ENCODE measurements at places on chromosomes 11 and 22. TPM values are rescaled to one million over a fixed set of nuclear protein-coding genes. Genes with fewer than 3 reads are reported as not detected.
A peak's percentile ranks its signal among the peaks of the same experiment; 100 is the strongest.

- no peaks in the 10 kb centered on the region for H3K36me3 ChIP-seq
- H3K4me1 ChIP-seq: no peaks in the 10 kb centered on the region
- no peak overlapping the region for H3K27ac ChIP-seq
- H3K4me3 ChIP-seq: no peak overlapping the region
These were observed 130.6 kb upstream of the MTNR1B start for GRCh38 chr11:92838759-92839310.

GRCh38 chr22:31625661-31626426 lies 36.2 kb downstream of the PISD start:
- peaks cover 56% of the 10 kb centered on the region for H3K4me1 ChIP-seq
- no peak overlapping the region for H3K27ac ChIP-seq
- H3K36me3 ChIP-seq: peaks cover 22% of the 10 kb centered on the region
- DNase-seq: no peak

FXYD2 gene
- 2.1 TPM for total RNA-seq

TMPRSS13 gene
- total RNA-seq: 0.99 TPM

DNA sequence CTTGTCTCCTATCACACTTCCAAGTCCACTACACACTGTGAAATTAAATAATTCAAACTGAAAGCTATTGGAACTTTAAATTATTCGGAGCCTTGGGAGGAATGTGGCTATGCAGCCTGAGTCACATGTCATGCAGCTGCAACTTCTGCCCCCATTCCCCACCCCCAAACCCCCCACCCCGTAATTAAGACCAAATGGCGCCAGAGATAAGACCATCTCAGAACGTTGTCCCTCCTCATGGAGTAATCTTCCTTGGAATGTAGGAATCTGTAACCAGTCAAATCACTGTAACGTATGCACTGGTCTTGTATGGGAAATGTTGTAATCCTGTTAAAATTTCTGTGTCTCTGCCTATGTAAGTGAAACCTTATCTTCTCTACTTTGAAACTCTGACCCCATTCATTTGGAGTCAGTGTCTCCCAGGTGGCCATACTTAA lies 37.0 kb downstream of the GAB2 start:
- no peak overlapping the region for H3K4me3 ChIP-seq
- DNase-seq: no peak
- no peaks in the 10 kb centered on the region for H3K36me3 ChIP-seq
- no peaks in the 10 kb centered on the region for H3K27me3 ChIP-seq

- DNase-seq: peak; percentile 36
- peak overlapping the region; percentile 64 for H3K4me3 ChIP-seq
- H3K36me3 ChIP-seq: peaks cover 4% of the 10 kb centered on the region
- H3K27ac ChIP-seq: peak overlapping the region; percentile 20
- no peaks in the 10 kb centered on the region for H3K27me3 ChIP-seq
These were observed 714 bp downstream of the CD59 start for GRCh38 chr11:33735271-33736147.

- H3K27me3 ChIP-seq: peaks cover 4% of the 10 kb centered on the region
- no peak for DNase-seq
- no peak overlapping the region for H3K4me3 ChIP-seq
- no peak overlapping the region for H3K27ac ChIP-seq
These were observed 934.2 kb downstream of the BRD1 start for GRCh38 chr22:48893288-48894063.

GRCh38 chr22:19824926-19825339 lies 29.7 kb downstream of the GNB1L start:
- H3K4me3 ChIP-seq: no peak overlapping the region
- H3K27me3 ChIP-seq: no peaks in the 10 kb centered on the region
- no peak overlapping the region for H3K27ac ChIP-seq
- no peak for DNase-seq
- no peaks in the 10 kb centered on the region for H3K36me3 ChIP-seq

DNA sequence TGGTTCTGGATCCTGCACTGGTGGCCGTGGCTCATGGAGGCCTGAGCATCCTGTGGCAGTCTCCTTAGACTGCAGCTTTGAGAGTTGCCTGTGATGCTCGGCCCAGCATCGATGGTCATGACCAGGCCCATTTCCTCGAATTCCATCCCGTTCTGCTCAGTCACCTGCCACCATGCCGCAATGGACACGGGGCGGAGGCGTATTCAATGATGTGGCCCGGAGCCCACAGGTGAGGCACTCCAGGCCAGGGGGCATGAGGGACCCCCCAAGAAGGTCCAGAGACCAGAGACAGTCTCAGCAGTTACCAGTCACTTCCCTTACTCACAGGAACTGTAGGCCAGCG lies 53.6 kb downstream of the SHANK2 start:
- no peak for DNase-seq
- H3K27ac ChIP-seq: no peak overlapping the region
- no peaks in the 10 kb centered on the region for H3K36me3 ChIP-seq
- no peaks in the 10 kb centered on the region for H3K4me1 ChIP-seq

DNA sequence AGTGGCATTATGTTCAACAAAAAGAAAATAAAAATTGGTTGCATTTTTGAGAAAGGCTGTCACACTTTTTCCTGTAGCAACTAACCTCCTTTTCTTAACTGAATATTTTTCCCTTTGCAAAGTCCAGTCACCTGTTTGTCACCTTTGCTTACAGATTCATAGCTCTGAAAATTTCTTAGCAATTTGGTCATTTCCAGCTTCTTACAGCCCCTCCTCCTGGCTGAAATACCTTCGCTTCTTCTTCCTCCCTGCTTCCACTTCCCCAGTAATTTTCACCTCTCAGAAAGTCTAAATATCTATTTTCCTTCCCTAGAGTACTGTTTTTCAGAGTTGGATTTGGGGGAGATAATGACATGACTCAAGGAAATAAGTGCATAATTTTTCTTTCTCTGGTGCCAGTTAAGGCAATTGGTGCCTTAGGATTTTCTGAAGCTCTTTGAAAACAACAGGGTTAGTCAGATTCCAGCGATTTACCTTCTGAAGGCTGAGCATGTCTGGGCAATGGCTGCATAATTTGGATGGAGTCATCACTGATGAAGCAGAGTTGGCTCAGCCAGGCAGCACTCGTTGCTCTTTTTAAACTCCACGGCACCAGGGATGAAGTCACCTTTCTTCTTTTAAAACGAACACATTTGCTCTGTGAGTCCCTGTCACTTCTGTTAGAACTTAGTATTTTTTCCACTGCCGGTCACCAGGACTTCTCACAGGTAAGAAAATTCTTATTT lies 62.1 kb upstream of the AMOTL1 start:
- no peak for DNase-seq
- H3K36me3 ChIP-seq: no peaks in the 10 kb centered on the region
- H3K27me3 ChIP-seq: no peaks in the 10 kb centered on the region
- no peaks in the 10 kb centered on the region for H3K4me1 ChIP-seq
- no peak overlapping the region for H3K27ac ChIP-seq

- H3K27me3 ChIP-seq: peaks cover 16% of the 10 kb centered on the region
- no peaks in the 10 kb centered on the region for H3K36me3 ChIP-seq
- DNase-seq: no peak
- no peak overlapping the region for H3K27ac ChIP-seq
- H3K4me3 ChIP-seq: no peak overlapping the region
These were observed 79.8 kb upstream of the TOP3B start for GRCh38 chr22:22062306-22062793.

DAGLA gene
- total RNA-seq: 0.73 TPM

GRCh38 chr22:20551805-20552442 lies 44.5 kb downstream of the MED15 start:
- H3K27ac ChIP-seq: peak overlapping the region; percentile 89
- peak; percentile 25 for DNase-seq
- H3K4me3 ChIP-seq: peak overlapping the region; percentile 29
- H3K36me3 ChIP-seq: peaks cover 50% of the 10 kb centered on the region

CCDC73 gene
- total RNA-seq: not detected

DNA sequence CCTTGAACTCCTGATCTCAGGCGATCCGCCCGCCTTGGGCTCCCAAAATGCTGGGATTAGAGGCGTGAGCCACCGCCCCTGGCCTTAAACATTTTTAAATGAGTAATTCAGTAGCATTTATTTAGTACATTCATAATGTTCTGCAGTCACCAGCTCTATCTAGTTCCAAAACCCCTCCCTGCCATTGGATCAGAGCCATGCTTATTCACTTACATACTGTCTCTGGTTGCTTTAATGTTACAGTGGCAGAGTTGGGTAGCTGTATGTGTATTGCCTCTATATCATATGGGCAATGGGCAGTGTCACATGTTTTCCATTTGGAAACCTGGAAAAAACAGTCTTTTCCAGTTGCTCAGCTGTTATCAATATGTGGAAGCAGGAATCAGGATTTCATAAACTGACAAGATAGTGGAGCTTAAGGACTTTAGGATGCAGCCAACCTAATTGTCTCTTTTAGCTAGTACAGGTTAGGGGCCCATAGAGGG lies 10.5 kb downstream of the COA4 start:
- DNase-seq: no peak
- peaks cover 30% of the 10 kb centered on the region for H3K36me3 ChIP-seq
- H3K4me3 ChIP-seq: no peak overlapping the region
- H3K4me1 ChIP-seq: no peaks in the 10 kb centered on the region

HEPACAM gene
- not detected for total RNA-seq

DNA sequence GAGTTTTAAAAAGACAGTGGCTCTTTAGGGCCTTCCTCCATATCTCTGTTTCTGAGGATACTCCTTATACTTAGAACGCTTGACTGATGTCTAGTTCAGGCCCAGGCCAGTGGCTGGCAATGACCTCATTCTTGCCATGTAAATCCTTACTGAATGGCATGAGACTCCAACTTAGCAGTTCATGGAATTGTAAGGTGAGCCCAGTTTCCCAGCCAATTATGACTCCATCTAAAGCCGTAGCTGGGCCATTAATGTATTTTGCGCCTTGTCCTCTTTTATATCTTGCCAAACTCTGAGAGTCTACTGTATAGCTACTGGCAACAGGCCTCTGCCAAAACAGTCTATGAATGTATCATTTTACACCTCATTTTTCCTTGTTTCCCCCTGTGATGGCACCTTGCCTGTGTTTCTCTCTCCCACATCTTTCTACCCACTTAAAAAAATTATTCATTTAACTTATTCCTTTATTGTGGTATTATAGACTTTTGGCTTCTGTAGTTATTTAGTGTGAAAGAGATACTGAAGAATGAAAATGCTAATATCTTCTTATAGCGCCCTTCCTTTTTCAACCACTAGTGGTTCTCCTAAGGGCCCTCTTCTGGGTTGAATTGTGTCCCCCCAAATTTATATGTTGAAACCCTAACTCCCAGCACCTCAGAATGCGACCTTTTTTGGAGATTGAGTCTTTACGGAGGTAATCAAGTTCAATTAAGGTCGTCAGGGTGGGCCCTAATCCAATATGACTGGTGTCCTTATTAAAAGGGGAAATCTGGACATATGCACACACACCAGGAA lies 67.4 kb downstream of the ZNRF3 start:
- peaks cover 8% of the 10 kb centered on the region for H3K4me1 ChIP-seq
- no peak for DNase-seq
- H3K27ac ChIP-seq: no peak overlapping the region
- H3K36me3 ChIP-seq: no peaks in the 10 kb centered on the region

GRCh38 chr11:108220721-108221336 lies 1.6 kb downstream of the NPAT start:
- H3K4me3 ChIP-seq: peak overlapping the region; percentile 75
- peak overlapping the region; percentile 95 for H3K27ac ChIP-seq
- no peaks in the 10 kb centered on the region for H3K27me3 ChIP-seq
- peaks cover 9% of the 10 kb centered on the region for H3K36me3 ChIP-seq
- H3K4me1 ChIP-seq: peaks cover 23% of the 10 kb centered on the region

XKR3 gene
- not detected for total RNA-seq

DNA sequence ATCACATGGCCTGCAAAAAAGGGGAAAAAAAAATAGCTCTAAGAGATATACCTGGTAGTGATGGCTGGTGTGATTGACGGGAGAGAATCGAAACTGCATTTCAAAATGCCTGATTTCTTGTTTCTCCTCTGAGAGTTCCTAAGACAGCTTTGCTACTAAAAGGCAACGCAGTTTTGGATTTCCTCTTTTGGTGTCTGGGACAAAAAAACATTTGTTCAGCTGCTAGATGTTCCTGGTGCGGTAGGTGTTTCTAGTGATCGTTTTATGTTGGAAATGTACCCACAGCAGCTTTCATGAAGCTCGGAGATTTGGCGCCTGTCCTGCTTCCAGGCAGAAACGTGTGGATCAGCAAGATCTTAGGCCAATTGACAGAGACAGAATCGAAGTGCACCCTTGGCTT lies 18.1 kb downstream of the P2RX3 start:
- no peaks in the 10 kb centered on the region for H3K4me1 ChIP-seq
- no peak overlapping the region for H3K27ac ChIP-seq
- no peaks in the 10 kb centered on the region for H3K36me3 ChIP-seq

DNA sequence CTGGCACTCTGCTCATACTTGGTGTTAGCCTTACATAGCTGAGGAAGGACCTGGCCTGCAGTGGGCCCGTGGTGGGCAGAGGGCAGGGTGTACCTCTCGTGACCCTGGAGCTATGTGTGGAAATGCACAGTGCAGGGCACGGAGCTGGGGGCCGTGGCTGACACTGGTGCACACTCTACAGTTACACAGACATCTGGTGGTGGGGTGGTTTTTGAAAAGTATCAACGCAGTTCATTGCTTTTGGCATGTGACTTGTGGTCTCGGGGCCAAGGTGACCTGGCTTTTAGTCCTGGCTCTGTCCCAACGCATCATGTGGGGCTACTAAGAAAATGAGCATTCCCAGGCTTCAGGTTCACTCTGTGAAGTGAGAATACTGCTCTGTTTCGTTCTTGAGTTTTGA lies 553.6 kb downstream of the NTM start:
- DNase-seq: no peak
- H3K36me3 ChIP-seq: no peaks in the 10 kb centered on the region
- no peaks in the 10 kb centered on the region for H3K27me3 ChIP-seq
- H3K27ac ChIP-seq: no peak overlapping the region
- no peaks in the 10 kb centered on the region for H3K4me1 ChIP-seq

- H3K4me1 ChIP-seq: no peaks in the 10 kb centered on the region
- no peak for DNase-seq
- H3K4me3 ChIP-seq: no peak overlapping the region
- no peak overlapping the region for H3K27ac ChIP-seq
These were observed 400.7 kb downstream of the TMEM135 start for GRCh38 chr11:87438416-87438815.

DNA sequence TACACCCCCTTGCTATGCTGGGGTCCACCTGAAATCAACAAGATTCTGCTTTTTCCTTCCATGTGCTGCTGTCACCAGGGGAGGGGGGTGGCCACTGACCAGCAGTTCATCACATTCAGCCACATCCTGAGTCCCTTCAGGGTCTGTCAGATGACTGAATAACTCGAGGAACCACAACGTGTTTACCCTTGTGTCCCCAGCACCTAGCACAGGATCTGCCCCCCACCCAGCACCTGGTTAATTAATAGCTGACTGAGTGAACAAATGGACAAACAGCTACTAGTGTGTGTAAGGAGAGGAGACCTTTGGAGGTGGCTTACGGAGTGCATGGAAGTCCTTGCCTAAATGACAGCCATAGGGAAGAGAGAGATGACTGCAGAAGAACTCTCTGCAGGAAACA lies 119.5 kb upstream of the NCAM1 start:
- no peak overlapping the region for H3K27ac ChIP-seq
- H3K4me1 ChIP-seq: no peaks in the 10 kb centered on the region
- H3K4me3 ChIP-seq: no peak overlapping the region
- DNase-seq: no peak
- H3K36me3 ChIP-seq: no peaks in the 10 kb centered on the region

BANF1 gene
- 22.3 TPM for total RNA-seq

GRCh38 chr11:28105869-28106268 lies 2.1 kb downstream of the KIF18A start:
- no peak for DNase-seq
- no peaks in the 10 kb centered on the region for H3K27me3 ChIP-seq
- H3K4me1 ChIP-seq: peaks cover 22% of the 10 kb centered on the region
- H3K27ac ChIP-seq: no peak overlapping the region
- no peaks in the 10 kb centered on the region for H3K36me3 ChIP-seq
- no peak overlapping the region for H3K4me3 ChIP-seq

GAL3ST1 gene
- not detected for total RNA-seq

RFPL3 gene
- total RNA-seq: not detected

- no peaks in the 10 kb centered on the region for H3K27me3 ChIP-seq
- DNase-seq: no peak
- H3K4me3 ChIP-seq: no peak overlapping the region
- H3K4me1 ChIP-seq: peaks cover 32% of the 10 kb centered on the region
- H3K36me3 ChIP-seq: no peaks in the 10 kb centered on the region
- H3K27ac ChIP-seq: no peak overlapping the region
These were observed 33.5 kb upstream of the CD44 start for GRCh38 chr11:35105319-35106079.

Data from CD4-positive, alpha-beta T cell (primary cell).